Activated CD4-positive, alpha-beta T cell treated with anti-CD3 and anti-CD28 coated beads for 1 hour (primary cell): ENCODE measurements at places on chromosomes 3 and 15.

- DNase-seq: no peak
These were observed 18.6 kb downstream of the CCR9 start for GRCh38 chr3:45904931-45905330.

DNA sequence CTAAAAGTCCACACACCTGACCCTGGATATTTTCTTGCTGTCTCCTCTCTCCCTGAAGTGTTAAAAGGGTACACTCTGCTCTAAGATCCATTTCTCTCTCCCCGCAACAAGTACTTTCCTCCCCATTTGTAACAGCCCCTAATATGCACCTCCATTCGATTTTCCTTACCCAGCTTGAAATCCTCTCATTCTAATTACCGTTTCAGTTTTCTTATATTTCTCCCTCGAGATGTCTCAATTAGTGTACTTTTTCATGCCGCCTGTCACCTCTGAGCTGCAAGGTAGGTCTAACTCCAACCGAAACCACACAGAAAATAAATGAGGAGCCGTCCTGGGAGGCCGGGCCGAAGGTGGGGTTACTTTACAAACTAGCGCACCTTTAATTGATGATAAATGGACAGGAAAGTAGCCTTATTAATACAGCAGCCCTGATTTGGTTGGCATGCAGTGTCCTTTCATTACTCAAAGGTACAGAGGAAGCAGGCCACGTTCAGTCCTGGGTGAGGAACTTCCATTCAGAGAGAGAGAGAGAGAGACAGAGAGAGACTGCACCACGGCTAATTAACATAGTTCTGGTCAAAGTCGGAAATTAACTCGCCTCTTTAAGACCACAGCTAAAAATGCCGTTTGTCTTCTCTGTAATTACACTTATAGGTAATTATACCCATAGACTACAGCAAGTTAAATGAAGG, 319.9 kb downstream of the ARRDC4 start:
- no peak for DNase-seq

- no peak for DNase-seq
These were observed 69.8 kb downstream of the SH3GL3 start for GRCh38 chr15:83516935-83517334.

DNA sequence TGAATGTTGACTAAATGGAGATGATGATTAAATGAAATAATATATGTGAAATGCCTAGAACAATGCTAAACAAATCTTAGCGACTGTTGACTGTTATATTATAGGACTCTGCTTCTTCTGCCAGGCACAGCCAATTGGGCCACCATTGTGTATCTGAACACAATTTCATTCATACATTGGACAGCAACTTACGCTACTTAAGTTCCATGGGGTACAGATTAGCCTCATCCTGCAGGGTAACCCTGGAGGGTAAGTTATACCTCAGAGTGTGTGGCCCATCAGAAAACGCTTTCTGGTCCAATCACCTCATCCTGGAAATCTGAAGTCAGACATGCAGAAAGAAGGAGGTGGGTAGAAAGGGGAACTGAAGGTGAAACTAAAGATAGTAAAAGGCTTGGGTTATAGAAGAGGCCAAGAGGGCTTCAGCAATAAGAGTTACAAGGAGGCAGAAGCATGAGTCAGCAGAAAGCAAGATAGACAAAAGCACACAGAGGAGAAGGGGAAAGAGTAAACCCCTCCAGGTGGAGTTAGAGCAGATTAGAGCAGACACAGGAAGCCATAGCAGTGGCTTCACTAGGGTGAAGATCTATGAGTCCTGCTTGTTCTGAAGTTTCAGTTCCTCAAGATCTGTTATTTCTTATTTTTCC, 119.3 kb upstream of the SLC24A5 start:
- DNase-seq: no peak

GRCh38 chr3:12222775-12223485, 64.2 kb upstream of the TIMP4 start:
- DNase-seq: no peak

- DNase-seq: no peak
These were observed 877.3 kb downstream of the ROBO2 start for GRCh38 chr3:77917225-77917624.

DNA sequence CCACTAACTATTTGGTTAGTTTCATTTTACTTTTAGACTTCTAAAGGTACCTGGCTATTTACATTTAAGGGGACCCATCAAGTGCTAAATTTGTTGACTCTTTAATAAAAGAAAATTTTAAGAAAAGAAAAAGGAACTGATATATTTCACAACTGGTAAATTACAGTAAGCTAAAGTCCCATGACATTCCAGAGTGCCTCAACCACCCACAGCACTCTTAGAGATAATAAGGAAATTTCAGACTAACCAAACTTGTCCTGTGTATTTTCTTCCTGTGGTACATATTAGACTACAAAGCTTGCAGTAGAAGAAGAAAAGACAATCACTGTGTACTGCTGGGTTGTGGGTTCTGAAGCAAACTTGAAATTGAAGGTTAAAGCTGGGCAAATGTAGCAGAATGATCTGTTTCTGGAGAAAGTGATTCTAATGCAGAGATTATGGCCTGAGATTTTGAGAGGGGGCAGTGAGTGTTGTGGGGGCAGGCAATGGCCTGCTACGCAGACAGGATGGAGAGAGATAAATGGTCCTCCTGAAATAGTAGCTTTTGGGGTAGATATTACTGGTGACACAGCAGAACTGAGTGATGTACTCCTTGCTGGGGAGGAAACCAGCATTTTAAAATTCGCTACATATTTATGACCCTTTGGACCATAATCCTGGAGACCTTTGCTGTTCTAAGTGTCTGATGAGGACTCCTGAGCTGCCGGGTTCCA, 24.5 kb upstream of the MFSD1 start:
- no peak for DNase-seq

DNA sequence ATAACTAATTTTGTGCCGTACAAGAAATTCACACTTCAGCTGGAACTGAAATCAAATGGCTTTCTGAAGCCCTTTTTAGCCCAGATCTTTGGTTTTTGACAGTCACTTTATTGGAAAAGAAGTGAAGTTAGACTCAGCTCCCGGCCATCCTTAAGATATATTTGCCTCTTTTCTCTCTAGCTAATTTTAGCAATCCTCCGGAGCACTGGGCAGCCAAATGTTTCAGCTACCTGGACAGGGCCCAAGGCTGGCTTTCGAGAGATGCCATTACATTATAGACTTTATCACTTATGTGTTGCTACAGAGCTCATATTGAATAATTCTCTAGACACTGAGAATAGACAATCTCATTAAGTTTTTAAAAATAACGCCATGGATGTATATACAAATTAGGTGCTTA, 28.5 kb upstream of the RPL39L start:
- no peak for DNase-seq

- no peak for DNase-seq
These were observed 10.9 kb downstream of the ARL6IP5 start for GRCh38 chr3:69095636-69096035.

DNA sequence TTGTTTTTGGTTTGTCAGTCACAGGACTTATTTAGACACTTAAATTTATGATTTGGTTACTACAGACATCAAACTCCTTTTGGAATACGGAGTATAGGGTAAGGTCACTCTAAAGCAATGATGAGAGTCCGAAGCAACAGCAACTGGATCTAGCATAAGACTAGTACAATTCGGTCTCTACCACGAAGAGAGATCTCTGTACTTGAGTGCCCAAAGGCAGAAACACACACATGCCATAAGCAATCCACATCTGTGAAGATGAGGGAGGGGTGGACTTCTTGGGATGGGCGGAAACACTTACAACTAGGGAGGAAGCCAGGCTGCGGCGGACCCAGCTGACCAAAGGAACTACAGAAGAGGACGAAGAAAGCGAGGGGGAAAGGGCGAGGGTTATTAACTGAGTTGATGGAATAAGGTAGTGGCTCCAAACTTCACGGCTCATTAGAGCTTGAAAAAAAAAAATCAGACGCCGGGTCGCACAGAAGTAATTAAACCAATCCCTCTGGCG, 595 bp downstream of the DPH6 start:
- no peak for DNase-seq

DNA sequence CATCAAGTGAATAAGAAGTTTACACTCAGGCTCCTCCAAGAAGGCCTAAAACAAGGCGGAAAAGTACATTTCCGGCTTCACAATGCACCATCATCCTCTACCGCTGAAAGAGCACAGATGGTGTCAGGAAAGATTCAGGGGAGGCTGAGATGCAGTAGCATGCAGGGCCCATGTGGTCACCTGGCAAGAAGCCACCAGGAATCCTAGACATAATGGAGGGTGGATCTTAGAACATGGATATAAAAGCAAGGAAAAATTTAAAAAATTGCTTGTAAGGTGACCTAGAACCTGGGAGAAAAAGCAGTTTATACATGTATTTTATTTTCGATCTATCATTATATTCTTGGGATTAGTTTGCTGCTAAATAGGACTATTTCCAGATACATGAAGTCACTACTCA, 21.9 kb upstream of the OTOL1 start:
- DNase-seq: no peak

GRCh38 chr3:174857301-174857700, 1.8 kb upstream of the NAALADL2 start:
- DNase-seq: no peak

- no peak for DNase-seq
These were observed 119.6 kb downstream of the ASB7 start for GRCh38 chr15:100721758-100722550.

GRCh38 chr3:59882746-59883145, 832.9 kb upstream of the CFAP20DC start:
- no peak for DNase-seq

GRCh38 chr3:58107597-58107996, 99.4 kb downstream of the FLNB start:
- DNase-seq: no peak

DNA sequence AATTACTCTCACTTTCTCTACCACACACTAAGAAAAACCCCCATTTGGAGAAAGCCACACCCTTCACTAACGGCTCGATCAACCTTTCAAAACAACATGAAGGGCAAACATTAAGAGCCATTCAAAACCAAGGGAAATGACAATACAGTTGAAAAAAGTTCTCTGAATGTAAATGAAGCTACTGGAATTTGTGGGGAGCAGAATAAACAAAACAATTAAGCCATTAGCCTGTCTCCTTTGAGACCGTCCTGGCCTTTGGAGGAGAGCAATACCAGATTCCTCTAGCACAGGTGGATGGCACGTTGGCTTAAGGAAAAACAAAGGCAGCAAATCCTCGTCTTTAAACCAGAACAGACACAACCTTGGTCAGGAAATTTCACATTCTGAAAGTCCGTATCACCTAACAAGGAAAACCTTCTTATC, 18.7 kb downstream of the MYO1E start:
- DNase-seq: no peak

DNA sequence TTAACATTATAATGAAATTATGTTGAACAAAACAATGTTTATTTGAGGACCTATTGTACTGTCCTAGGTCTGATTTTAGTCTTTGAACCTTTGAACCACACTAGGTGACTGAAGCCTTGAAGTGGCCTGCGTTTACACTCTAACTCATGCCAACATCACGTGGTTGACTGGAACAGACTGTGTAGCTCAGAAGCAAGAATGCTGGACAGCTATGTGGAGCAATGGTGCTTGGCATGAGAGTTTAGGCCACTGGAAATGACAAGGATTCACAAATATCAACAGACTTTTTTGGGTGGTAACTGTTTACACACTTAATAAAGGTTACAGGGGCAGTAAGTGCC, 391.5 kb downstream of the RAP2B start:
- no peak for DNase-seq

GRCh38 chr3:156471431-156471830, 83.5 kb downstream of the SSR3 start:
- DNase-seq: no peak

DNA sequence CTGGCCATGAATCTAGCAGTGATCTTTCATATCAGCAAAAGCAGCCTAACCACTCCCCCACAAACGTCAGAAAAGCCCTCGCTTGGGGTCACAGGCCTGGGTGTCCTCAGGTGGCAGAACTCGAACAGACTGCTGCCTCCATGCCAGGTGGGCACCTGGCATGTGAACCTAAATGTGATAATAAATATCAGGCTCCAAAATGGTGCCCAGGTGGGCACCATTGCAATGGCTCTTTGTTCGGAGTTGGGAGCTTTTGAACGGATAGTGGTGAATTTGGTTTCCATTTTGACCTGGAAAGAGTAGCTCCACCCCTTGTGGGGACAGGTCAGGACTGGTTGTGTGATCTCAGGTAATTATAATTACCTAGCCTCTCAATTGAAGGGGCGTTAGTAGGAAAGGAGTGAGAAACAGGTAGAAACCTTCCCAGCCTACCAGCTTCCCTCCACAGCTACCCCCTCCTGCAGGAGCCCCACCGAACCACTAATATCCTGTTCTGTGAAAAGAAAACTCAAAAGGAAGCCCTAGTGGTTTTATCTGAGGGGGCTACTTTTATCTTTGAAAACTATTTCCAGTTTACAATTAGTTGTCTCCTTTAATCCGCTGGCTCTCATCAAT, 18.1 kb downstream of the MYO1E start:
- DNase-seq: no peak

GRCh38 chr3:145776782-145777408, 384.1 kb downstream of the PLOD2 start:
- DNase-seq: no peak

DNA sequence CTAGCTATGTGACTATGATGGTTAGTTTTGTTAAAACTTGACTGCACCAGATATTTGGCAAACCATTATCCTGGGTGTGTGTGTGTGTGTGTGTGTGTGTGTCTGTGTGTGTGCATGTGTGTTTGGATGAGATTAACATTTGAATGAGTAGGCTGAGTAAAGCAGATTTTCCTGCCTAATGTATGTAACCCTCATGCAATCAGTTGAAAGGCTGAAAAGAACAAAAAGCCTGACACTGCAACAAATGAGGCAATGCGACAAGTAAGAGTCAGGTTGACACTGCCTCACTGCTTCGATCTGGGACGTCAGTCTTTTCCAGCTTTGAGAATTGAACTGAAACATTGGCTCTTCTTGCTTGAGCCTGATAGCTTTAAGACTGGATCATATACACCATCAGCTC, 643.0 kb downstream of the NAALADL2 start:
- no peak for DNase-seq

- no peak for DNase-seq
These were observed 56.1 kb downstream of the TAFA4 start for GRCh38 chr3:68876112-68876713.

- DNase-seq: no peak
These were observed 373.4 kb downstream of the NLGN1 start for GRCh38 chr3:173770796-173771573.

- no peak for DNase-seq
These were observed 170.3 kb upstream of the MITF start for GRCh38 chr3:69568951-69569350.

DNA sequence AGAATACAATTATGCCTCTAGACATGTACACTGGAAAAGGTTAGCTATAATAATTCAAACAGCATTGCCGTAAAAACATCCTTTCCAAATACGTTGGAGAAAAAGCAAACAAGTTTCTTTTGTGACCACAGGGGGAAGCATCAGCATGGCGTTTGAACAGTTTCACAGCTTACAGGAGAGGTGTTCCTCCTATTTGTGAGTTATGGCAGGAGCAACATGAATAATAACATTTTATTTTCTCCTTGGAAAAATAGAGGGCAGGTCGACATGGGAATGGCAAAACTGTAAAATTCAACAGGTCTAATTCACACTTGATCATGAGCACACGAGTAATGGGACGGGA, 39.7 kb upstream of the GADL1 start:
- DNase-seq: no peak

GRCh38 chr3:179018808-179019207, 52.8 kb downstream of the ZMAT3 start:
- DNase-seq: no peak

- no peak for DNase-seq
These were observed 121.8 kb downstream of the OXSM start for GRCh38 chr3:25911525-25912295.

GRCh38 chr3:61944726-61945125, 383.4 kb downstream of the PTPRG start:
- DNase-seq: no peak

GRCh38 chr3:104460477-104461406, 906.0 kb upstream of the ALCAM start:
- DNase-seq: no peak
